ENCODE measurements at places on chromosomes 1 and 21.

DNA sequence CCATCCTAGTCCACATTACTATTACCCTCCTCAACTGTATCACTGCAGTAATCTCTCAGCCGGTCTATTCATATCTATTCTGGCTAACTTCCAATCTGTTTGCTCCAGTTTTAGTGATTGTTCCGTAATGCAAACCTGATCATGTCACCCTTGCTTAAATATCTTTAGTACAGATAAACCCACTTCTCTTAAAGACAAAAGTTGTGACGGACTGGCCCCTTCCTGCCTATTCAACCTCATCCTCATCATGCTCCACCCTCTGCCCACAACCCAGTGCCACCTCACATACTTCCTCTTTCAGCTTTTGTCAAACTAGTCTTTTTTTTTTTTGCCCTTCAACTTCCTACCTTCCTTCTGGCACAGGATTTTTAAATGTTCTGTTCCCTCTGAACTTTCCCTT, 2.8 kb upstream of the C1orf162 start:
- DNase-seq: no peak

GRCh38 chr1:33004613-33005012, 32.1 kb downstream of the AK2 start:
- DNase-seq: no peak

DNA sequence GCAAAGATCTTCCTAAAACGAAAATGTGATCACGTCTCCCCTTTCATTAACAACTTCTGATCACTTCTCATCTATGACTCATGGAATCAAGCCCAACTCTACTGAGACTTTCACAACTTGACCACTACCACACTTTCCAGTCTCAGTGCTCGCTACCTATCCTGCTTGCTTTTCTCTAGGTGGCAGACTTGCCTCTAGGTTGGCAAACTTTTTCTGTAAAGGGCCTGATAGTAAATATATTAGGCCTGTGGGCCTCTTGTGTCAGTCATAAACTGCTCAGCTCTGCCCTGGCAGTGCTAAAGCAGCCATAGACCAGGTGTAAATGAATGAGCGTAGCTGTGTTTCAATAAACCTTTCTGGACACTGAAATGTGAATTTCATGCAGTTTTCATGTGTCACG, 21.5 kb upstream of the HMGB4 start:
- no peak for DNase-seq

DNA sequence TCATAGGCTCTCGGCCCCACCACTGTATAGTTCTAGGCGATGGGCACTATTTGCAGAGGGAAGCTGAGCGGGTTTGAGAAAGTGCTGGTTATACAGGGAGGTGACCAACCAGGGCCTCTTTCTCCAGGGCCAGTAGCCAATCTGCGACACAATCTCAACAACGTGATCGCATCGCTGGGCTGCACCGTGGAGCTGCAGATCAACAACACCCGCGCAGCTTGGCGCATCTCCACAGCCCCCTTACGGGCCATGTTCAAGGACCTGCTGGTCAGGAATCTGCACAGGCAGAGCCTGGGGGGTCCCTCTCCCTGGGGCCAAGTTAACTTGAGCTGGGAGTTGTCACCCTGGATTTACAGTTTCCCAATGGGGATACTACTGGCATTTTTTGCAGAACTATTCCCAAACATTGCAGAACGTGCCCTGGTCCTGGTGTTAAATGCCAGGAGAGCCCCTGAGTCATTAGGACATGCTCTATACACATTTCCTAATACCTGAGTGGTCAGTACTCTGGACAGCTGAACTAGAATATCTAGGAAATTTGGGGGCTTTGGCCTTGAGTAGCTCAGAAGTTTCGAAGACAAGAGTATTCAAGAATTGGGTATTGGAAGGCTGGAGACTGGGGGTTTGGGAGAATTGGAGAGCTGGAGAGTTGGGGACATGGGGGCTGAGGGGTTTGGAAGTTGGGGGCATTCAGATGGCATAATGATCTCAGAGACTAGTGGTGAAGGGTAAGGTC, 6.9 kb downstream of the DCST1 start:
- DNase-seq: no peak

GRCh38 chr21:28938726-28939125, 54.0 kb downstream of the LTN1 start:
- no peak for DNase-seq

GRCh38 chr1:224245188-224245587, 62.1 kb downstream of the DEGS1 start:
- no peak for DNase-seq

GRCh38 chr1:180544050-180544449, 14.7 kb upstream of the OVAAL start:
- DNase-seq: no peak

DNA sequence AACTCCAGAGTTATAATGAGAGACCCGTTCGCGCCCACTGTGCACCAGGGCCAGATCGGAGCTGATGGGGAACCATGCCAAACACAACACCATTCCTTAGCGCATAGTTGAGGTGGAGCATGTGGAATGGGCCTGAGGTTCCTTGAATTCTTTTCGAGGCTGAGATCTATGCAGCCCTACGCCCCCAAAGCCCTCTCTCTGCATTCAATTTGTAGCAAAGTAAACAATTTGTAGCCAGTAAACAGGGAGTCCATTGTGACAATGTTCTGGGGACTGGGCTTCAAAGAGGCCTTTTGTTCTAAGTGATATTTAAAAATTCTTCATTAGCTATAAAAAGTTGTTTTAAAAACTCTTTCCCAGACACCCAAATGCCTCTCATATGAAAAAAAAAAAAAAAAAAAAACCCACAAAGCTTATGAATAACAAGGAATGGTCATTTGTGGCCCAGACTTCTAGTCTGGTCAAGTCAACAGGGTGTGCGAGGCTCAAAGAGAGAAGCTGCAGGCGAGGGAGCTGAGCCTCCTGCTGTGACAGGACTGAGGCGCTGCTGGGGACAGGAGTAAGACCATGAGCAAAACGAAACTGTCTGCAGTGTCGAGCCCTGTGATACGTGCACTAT, 30.6 kb upstream of the KCNE2 start:
- peak; percentile 59 for DNase-seq

GRCh38 chr1:208485512-208485911, 241.3 kb upstream of the PLXNA2 start:
- DNase-seq: no peak

DNA sequence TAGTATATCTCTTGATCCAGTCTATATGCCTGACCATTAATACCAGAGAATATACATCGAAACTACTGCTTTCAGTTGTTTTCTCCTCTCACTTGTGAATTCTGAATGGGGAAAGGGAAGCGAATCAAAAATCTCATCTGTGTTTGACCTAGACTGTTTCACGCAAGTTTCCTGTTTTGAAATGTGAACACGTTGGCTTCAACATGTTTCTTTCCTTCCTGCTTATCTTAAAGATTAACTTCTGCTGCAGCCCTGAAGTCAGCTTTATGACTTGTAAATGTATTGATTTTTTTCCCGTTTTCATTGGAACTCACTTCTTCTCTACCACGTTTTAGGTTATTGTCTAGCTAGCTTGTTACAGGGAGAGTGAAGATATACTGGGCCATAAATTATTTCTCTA, 49.9 kb downstream of the SNX27 start:
- DNase-seq: no peak
